ENCODE measurements at places on chromosomes 6 and 20.

DNA sequence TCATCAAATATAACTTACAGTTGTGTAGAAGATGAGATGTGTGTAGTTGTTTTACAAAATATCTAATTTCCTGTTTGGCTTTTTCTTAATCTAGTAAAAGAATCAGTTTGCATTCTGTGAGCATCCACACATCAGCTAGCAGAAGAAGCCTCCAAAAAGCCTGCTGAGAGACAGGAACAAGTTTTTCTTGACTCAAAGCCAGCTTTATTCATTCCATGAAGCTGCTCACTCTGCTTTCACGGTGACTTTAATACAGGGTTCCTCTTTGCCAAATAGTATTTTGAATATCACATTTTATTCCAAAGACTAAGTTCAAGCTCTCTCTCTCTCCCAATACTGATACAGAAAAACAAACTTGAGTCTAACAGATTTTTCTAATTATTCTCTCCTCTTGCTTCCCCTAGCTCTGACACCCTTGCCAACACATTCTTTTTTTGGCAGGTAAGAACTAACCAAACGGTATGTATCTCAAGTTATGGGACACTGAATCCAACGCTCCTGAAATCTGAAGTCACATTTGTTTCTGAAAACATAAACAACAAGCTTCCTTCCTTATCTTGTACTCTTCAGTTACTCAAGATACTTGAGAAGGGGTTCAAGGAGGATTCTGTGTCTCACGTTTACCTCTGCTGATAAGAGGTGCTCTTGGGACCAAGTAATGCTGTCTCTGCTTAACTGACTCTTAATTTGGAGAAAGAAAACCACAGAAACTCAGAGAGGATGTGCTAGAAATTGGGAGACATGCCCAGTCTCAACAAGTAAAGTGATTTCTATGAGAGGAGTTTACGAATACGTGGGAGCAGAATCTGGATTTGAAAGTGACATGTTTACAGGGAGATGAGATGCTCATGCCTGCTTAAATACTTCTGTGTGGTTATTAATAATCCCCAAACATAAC lies 184.2 kb upstream of the SPTLC3 start:
- no peak for DNase-seq

DNA sequence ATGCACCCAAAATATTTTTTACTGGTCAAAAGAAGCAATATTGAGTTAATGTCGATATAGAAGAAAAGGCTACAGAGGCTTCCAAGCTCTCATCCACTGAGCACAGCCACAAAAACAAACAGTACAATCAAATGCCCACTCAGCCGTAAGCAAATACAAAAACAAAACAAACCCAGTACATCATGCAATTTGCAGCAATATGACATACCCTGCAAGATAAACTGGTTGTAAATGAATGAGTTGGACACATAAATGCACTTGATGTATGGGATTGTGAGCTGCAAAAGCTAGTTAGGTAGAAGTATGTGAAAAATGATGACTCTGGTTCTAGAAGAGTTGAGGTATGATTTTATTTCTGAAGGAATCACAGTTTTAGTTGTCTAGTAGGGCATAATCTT lies 83.9 kb downstream of the SESN1 start:
- DNase-seq = no peak

DNA sequence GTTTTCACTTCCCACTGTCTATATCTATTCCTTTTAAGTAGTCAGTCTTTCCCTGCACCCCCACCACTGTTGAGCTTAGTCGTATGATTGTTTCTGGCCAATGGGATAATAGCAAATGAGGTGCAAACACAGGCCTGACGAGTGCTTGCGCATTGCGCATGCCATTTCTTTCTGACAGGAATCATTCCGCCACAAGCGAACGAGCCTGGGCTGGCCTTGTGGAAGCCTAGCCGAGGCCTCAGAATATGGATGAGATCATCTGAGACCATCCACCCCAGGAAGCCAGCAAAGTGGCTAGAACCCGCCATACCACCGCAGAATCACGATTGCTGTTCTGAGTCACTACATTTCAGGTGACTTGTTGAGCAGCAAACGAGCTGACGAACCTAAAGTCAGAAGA lies 52.2 kb upstream of the PRL start:
- DNase-seq = peak; percentile 13

GRCh38 chr20:59932616-59933295 lies 681 bp downstream of the SYCP2 start:
- no peak for DNase-seq

DNA sequence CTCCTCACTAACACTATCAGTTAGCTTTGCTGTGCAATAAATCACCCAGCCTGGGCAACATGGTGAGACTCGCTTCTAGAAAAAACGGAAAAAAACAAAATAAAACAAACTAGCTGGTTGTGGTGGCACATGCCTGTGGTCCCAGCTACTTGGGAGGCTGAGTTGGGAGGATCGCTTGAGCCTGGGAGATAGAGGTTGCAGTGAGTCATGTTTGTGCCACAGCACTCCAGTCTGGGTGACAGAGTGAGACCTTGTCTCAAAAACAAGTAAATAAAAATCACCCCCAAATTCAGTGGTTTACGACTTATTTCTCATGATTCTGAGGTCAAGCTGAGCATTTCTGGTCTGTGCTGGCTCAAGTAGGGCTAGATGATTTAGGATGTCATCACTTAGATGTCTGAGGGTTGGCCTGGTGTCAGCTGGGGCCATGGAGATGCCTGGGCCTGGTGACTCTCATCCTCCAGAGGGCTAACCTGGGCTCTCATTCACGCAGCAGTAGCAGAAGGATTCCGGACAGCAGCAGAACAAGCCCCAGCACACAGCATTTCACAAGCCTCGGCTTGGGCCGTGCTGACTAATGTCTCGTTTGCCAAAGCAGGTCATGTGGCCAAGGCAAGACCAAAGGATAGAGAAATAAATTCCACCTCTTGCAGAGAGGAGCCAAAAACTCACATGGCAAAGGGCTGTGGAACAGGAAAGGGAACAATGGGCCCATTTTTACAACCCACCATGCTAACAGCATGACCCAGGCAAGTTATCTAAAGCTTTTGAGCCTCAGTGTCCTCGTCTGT lies 32.5 kb downstream of the MGME1 start:
- DNase-seq = no peak

DNA sequence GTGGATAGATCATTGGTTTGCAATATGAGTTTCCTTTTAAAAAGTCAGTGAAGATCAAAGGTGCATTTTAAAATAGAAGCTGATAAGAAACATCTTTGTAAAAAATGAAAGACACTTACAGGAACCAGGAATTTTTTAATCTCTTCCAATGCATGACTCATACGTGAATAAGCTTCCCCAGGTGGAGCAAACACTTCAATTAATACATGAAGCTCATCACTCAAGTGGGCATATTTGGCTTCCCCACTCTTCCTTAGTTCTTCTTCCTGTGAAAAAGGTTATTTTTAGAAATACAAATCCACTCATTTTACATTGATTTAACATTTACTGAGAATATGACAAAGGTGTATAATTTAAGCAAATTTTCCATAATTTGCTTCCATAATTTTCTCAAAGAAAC lies 308.1 kb downstream of the KHDRBS2 start:
- no peak for DNase-seq

DNA sequence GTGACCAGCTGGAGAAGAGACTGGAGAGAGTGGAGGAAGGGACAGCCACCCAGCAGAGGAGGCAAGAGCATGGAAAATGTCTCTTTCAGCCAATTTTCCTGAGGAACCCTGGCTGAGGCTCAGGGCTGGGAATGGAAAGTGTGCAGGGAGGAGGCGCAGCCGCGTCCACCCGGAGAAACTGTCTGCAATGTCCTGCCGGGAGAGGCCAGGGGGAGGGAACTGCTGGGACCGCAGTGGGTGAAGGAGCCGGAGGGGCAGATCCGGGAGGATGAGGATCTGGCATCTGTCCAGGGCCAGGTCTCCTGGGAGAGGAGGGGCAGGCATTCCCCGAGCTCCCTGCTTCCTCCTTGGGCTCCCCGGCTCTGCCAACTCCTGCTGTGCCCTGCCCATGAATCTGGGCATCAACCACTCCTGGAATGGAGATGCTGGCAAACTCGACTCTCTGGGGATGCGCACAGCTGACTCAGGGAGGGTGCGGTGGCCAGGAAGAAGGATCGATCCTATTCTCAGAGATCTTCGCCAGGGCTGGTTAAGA lies 17.4 kb upstream of the HM13 start:
- no peak for DNase-seq

- no peak for DNase-seq
Observed at GRCh38 chr6:620166-620565, 36.7 kb downstream of the HUS1B start.

DNA sequence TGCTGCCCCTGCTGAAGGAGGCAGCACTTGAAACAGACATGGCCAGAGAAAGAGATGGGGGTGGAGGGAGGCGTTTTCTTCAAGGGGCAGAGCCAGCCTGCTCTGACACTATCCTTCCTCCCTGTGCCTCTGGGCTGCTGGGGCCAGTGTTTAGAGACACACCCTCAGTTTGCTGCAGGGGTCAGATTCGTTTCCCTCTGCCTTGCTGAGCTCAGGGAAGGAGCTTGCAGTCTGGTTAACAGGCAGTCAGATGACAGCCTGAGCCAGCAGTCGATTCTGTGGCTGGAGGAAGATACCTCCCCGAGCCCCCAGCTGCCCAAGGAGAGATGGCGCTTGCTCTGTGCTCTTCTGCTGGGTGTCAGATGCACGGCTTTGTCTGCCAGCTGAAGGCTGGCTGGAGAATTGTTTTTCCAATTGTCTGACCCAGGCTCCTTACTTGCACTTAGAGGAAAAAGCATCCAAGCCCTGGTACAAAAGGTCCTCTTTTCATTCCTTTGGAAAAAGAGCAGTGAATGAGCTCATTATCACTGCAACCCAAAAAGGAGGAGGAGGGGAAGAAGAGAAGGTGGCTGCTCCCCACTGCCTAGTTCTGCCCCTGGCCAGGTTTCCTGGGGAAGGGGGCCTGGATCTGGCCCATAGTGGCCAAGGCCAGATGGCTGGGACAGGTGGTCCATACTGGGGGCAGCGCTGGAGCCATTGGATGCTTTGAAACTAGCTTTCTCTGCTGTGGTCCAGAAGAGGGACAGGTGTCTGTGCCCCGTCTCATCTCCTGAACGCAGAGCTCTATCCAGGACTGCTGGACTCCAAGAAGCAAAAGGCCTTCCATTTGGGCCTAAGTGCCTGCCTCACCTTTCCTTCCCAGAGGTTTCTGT lies 88.2 kb downstream of the TCP11 start:
- no peak for DNase-seq

DNA sequence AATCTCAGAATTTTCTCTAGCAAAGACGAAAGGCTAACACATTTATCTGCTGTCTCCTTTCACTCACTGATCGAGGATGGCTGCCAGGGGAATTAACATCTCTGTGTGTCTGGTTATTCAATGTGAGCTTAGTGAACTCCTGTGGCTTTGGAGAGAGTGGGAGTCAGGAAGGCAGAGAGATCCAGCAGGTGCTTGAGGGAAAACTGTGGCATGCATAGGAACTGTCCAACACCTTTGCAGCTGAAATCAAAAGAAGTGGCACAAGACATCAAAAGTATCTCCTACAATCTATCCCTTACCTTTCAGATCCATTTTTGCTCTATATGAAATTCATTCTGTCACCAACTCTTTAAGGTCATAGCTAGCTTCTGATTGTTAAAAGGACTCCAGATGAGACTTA lies 11.8 kb upstream of the FAM184A start:
- DNase-seq = no peak

DNA sequence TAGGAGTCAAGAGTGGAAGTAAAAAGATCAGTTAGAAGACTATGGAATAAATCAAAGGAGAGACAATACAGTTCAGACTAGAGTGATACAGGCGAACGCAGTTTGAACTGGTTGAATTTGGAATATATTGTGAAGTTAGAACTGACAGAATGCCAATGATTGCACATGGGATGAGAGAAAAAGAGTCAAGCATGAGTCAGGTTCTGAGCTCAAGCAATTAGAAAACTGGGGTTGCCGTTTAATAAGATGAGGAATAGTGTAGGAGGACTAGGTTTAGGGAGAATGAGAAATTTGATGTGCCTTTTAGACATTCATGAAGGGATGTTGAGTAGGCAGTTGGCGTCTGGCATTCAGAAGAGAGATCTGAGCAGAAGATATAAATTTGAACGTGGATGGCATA lies 8.0 kb downstream of the RNF217 start:
- no peak for DNase-seq

DNA sequence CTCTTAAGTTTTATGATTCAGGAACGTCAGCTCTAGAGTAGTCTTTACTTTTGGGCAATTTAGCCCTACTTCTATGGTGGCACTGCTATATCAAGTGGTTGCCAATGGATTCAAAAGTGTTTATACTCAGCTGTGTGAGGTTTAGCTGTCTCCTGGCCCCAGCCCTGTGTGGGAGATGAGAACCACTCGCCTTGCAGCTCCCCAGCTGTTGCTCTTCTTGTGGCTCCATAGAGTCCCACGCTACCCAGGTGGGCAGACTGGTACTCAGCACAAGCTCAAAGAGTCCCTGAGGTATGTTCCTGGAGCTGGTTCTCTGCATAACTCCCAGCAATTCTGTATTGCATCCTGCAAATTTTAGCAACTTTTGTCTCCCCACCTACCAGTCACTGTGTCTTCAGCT lies 59.6 kb downstream of the C6orf118 start:
- peak; percentile 84 for DNase-seq

GRCh38 chr6:150410399-150410798 lies 41.6 kb downstream of the IYD start:
- no peak for DNase-seq

- no peak for DNase-seq
Observed at GRCh38 chr6:78868116-78868515, 765 bp downstream of the IRAK1BP1 start.

GRCh38 chr6:47446669-47447330 lies 30.8 kb upstream of the CD2AP start:
- DNase-seq = no peak

DNA sequence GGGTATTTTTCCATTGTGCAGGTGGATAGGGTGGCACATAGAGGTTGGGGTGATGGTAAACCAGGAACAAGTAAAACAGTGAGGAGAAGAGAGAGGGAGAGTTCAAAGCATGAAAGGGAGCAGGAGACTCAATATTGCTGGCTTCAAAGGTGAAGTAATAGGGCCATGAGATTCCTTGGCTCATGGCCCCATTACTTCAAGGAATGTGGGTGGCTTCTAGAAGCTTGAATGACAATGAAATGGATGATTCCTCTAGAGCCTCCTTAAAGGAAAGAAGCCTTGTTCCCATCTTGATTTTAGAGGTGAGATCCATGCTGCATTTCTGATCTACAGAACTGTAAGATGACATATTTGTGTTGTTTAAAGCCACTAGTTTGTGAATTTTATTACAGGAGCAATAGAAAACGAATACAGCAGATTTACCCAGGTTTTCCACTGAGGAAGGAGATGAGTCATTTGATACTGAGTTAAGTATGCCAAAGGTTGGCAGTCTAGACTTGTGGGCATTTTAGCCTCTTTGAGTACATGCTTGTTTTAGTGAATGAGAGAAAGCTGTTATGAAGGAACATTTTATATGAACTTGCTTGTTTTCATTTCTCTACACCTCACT lies 110.4 kb downstream of the PLCB4 start:
- no peak for DNase-seq

GRCh38 chr6:114108119-114109002 lies 137.4 kb upstream of the HDAC2 start:
- peak; percentile 65 for DNase-seq

DNA sequence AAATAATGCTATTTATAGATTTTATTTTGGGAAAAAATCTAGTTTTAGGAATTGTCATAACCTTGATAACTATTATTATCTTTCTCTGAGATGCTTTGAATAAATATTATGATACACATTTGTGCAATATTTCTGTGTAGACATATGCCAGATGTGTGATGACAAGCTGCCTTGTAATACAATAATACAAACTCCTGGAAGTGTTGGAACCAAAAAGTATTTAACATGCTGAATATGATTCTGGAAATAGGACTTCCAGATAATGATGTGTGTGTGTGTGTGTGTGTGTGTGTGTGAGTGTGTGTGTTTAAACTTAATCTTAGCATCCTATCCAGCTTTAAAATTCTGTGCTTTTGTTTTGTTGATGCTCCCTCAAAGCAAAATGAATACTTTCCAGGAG lies 233.6 kb downstream of the ADGRB3 start:
- DNase-seq = no peak
